Effector CD4-positive, alpha-beta T cell (primary cell): ENCODE measurements at places on chromosomes 11 and 22.

DNA sequence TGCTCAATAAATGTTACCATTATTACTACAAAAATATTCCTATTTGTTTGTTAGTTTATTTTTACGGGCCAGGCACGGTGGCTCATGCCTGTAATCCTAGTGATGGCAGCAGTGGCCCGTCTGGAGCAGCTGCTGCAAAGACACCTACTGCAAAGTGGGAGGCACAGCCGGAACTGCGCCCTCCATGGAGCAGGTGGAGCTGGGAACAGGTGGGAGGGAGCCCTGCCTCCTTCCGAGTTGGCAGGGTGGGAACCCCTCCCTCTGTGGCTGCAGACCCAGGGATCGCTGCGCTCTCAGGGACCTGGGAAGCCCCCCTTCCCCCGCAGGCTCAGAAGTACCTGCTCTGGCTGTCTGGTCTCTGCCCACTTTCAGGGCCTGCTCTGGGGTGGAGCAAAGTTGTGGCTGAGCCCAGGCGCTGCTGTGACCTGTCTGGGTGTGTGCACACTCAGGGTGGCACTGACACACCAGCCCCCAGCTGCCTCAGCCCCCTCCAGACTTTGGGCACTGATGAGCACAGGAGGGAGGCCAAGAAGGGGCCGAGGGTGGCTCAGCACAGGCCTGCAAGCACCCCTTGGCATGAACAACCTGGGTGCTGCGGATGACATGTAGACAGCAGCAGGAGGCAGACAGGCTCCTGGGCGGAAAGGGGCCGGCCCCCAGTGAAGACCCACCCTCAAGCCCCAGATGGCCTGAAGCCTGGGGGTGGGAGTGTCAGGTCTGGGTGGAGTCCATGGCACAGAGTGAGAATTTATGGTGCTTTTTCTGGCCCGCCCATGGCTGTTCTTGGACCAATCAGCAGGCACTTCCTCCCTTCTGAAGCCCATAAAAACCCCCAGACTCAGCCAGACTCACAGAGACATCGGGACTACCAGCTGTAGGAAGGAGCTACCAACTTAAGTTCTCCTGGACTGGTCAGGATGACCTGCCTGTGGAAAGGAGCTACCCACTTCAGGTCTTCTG lies 103.7 kb upstream of the CLMP start:
- no peak for DNase-seq

DNA sequence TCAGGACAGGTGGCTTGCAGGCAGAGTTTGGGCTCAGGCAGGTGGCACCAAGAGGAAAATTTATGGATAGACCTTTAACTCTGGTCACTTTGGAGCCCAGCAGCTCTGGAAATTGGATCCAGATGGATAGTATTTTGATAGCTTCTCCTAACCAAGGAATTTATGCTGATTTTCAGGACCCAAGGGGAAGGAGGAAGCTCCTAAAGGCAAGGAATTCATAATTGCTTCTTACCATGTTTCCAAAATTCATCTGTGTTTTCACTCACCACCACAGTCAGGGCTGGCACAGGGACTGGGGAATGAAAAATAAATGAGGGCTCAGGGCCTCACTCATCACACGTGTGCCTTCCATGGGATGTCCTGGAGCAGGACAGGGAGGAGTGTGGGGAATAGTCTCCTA lies 317.8 kb downstream of the ST3GAL4 start:
- DNase-seq, result no peak

DNA sequence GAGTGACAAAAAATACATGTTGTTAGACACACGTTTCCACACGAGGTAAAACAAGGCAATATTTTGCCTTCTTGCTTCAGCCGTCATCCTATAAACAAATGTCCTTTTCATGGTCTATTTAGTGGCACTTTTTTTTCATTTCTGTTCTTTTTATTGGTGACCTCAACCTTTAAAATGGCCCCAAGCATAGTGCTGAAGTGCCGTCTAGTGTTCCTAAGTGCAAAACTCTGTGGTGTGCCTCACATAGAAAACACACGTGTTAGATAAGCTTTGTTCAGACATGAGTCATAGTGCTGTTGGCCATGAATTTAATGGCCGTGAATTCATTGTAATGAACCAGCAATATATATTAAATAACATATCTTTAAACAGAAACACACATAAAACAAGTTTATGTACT lies 15.6 kb downstream of the OVCH2 start:
- no peak for DNase-seq

GRCh38 chr22:42080287-42080686 lies 787 bp downstream of the SMDT1 start:
- no peak for DNase-seq

DNA sequence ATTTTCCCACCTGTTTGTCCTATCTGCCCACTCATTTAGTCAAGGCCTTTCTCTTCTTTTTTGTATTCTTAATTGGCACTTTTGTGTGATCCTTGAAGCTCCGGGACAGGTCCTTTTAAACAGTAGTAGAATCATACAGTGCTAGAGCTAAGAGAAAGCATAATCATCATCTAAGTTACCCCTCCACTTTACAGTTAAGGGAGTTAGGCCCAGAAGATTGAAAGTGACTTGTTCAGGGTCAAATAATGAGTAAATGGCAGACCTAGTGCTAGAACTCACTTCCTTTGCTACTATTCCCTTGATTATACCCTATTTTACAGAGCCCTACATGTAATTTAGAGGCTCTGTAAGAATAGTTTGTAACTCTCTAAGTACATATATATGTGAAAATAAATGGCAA lies 2.5 kb downstream of the USP47 start:
- no peak for DNase-seq
